Activated CD8-positive, alpha-beta T cell treated with anti-CD3 and anti-CD28 coated beads, Interleukin-2, amount 10 ng/mL, durations not matched to agents 7 days and 5 days (primary cell): ENCODE measurements at places on chromosomes 2 and 18.

DNA sequence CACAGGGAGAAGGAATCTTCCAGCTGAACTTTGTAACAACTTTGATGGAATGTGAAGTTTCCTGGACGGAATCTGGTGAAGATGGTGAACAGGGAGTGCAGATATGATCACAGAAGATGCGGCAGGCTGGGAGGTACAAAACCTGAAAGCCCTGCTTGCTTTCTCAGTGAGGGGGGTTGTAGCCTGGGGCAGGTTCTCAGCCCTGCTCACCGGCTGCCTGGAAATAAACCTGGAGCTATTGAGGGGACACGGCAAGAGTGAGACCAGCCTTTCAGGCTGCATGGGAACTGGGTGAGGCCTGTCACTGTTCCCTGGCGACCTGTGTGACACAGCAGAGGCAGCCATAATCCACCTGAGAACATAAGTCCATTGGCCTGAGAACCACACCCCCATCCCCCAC lies 174.8 kb downstream of the LCLAT1 start:
- no peak for DNase-seq

DNA sequence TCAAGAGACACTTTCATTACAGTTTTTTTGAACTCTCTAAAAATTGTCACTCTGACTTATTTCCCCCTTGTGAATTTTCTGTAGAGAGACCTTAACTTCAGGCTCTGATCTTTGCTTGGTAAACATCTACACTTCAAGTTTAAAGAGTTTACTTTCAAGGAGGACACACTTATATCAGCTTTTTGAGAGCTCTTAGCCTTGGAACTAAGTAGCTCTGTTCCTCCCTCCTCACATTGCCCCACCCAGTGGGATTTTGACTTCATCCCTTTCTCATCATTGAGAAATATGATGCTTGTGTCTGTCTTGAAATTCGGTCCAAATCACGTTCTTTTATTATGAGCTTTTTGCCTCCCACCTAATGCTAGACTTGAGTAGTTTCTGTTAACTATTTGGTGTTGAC lies 433.4 kb upstream of the MEIS1 start:
- DNase-seq = no peak

- no peak for DNase-seq
Measured at GRCh38 chr2:218870984-218871344, 9.7 kb upstream of the WNT10A start.

DNA sequence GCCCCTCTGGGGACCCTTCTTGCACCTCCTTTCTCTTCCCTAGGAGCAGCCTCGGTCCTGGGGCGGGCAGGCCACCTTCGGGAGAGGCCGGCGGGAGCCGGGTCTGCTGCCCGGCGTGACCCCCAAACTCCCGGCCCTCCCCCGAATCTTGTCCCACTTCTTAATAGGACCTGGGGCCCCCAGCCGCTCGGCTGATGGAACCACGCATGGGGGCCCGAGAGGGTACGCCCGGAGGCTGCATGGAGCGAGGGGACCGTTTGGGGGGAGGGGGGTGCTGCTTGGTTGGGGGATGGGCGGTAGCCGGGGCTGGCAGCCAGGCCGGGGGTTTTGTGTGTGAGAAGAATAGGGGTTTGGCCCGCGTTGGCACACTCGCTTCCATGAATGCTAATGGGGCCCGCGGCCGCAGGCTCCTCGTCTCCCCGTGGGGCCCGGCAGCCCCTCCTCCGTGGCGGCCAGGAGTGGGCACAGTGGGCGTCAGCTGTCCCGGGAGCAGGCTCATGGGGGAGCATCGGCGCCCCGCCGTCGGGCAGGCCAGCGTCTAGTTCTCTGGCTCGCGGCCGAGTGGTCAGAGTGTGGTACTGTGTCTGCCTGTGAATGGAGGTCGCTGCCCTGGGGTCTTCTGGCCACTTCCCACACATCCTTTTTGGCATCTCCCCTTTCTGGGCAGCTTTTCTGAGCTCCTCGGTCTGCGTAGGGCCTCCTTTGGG lies 1.0 kb downstream of the GAREM2 start:
- DNase-seq = no peak

GRCh38 chr2:239241431-239241960 lies 159.3 kb downstream of the HDAC4 start:
- no peak for DNase-seq

GRCh38 chr2:217795067-217795466 lies 207.7 kb downstream of the TNS1 start:
- DNase-seq = no peak

- DNase-seq = no peak
Measured at GRCh38 chr2:179467111-179467510, 202.5 kb upstream of the SESTD1 start.
